ENCODE measurements at places on chromosomes 3 and 15.
A peak's percentile ranks its signal among the peaks of the same experiment; 100 is the strongest.

DNA sequence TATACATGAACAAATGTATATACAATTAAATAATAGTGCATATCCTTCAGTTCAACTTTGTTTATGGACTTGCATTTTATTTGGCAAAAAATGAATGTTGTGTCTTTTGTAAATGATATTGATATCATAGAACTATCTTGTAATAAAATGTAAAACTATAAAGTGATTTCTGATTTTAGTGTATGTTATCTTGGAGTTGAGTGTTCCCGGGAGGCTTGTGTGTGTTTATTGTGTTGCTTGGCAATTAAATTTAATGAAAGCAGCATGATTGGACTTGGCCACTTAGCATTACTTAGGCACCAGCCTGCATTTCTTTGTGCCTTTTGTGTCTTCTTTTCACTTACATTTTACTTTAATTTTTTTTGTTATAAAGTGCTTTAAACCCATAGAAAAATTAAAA, 10.6 kb downstream of the ARHGEF26 start:
- no peak for DNase-seq

DNA sequence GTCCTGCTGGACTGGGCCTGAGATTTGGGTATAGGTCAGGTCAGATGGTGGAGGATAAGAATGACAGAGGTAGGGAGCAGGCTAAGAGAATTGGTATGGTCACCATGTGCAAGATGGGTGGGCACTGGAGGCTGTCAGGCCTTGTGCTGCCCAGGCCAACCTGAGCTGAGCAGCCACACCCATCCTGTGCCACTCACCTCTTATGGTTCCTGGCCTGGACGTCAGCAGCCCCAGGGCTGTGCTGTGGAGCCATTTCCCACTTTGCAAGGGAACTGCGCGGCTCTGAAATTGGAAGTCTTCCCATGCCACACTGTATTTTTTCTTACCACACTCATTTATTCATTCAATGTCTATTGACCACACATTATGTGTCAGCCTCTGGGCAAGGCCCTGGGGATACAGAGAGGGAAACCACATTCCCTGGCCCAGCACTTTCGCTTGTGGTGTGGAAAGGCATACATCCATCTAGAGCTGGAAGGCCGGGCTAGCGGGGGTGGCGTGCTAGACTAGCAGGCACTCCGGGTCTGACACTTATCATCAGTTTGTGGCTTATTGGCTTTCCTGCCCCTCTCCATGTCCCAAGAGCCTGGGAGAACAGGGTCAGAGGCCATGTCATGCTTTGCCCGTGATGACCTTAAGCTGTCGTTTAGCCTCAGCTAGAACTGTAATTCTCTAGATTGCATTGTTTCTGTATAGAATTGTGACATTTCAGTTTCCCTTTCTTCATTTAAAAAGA, 51.1 kb upstream of the POLG start:
- DNase-seq: no peak

DNA sequence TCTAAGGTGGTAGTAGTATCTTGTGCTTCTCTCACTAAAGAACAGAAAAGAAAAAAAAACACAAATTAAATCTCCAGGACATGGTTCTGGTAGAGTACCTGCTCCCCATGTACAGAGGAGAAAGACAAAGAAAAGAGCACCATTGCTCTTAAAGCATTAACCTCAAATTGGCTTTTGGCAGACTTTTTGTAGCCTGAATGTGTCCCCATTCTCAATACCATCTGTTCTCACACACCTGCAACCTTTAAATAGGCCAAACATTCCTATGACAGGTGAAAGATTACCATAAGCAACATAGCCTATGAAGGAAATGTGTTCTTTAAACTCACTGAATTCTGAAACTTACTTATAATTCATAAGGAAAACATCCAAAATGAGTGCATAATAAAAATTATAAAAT, 68.0 kb downstream of the TIPARP start:
- no peak for DNase-seq

DNA sequence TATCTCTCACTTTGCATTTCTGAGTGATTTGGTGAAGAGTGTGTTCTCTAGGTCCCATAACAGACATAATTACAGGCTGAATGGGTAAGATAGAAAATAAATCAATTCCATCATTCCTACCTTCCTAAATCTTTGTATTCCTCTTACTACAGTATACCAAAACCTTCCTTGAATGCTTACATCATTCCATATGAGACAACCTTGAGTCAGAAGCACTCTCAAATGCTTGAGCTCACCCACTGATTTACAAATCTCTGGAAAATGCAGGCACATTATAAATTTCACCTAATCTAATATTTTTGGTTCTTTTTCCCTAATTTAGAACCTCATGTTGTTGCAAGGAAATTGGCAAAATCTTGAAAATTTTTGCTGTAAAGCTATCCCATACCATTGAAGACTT, 239.1 kb downstream of the CBLB start:
- no peak for DNase-seq

GRCh38 chr15:88178631-88179030, 77.9 kb downstream of the NTRK3 start:
- no peak for DNase-seq

DNA sequence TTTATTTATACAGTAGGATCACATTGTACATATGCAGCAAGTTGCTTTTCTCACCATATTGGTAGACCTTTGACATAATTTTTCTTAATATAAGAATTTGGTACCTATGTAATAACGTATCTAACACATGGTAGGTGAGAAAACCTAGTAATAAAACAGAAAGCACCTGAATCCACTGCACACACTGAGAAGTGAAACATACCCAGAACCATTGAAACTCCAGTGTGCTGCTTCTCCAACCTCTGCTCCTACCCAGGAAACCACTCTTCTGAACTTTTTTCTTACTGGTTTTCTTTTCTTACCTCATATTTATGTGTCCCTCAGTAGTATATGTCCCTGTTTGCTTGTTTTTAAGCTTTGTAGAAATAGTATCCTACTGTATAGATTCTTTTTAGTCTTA, 293.0 kb downstream of the UBE2E2 start:
- no peak for DNase-seq

GRCh38 chr3:47746264-47746663, 35.4 kb downstream of the SMARCC1 start:
- DNase-seq: no peak

DNA sequence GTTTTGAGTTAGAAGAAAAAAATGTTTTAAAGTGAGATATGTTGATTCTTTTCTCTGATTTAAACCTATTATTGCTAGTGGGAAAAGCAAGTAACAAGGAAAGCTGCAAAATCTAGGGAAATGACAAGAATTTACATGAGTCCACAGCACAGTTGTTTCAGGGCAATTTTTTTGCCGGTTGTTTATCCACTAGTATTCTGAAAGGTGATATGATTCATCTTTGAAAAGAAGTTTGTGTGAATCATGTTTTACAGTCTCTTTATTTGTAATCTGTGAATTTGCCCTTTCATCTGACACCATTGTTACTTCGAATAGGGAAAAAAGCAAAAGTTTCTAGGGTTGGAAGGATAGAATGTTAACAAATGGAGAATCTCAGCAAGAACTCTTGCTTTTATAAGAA, 894.7 kb downstream of the OTOL1 start:
- peak; percentile 6 for DNase-seq

- peak; percentile 6 for DNase-seq
Measured at GRCh38 chr3:85081191-85081906, 122.6 kb downstream of the CADM2 start.

DNA sequence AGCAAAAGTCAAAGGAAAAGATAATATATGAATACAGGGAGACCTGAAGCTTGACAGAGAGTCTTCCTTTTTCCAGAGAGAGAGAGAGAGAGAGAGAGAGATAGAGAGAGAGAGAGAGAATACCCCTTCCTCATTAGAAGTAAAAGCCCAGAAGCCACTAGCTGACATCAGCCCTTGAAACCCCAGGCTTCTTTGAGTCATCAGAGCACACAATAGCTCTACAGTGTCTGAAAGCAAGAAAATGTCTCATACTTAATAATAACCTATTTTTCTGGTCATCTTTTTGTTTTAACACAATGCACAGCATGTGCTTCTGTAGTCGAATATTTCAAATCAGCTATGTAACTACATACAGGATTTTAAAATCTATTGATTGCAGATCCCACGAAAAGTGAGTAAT, 109.2 kb upstream of the NANOGP8 start:
- peak; percentile 2 for DNase-seq

GRCh38 chr3:8579096-8579495, 65.5 kb downstream of the SSUH2 start:
- peak; percentile 9 for DNase-seq

GRCh38 chr3:15633766-15634598, 32.4 kb downstream of the BTD start:
- DNase-seq: no peak

GRCh38 chr3:129697229-129697969, 90.9 kb upstream of the PLXND1 start:
- no peak for DNase-seq

GRCh38 chr15:74121039-74121438, 9.3 kb upstream of the ISLR2 start:
- no peak for DNase-seq

DNA sequence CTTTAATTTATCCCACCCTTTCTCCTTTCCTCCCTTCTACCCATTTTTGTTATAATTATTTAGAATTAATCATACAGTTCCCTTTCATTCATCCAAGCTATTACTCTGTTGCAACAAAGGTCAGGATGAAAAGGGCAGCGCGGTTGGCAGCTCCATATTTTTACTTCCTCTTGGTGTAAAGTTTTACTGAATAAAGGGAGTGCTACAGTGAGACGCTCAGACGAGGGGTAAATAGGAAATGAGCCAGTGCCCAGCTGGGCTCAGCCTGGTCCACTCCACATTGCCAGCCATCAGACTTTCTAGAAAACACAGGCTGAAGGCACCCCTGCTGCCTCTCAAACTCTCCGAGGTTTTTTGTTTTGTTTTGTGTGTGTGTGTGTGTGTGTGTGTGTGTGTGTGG, 21.9 kb upstream of the ZBTB38 start:
- DNase-seq: no peak

GRCh38 chr15:96038131-96038530, 292.4 kb upstream of the NR2F2 start:
- no peak for DNase-seq

DNA sequence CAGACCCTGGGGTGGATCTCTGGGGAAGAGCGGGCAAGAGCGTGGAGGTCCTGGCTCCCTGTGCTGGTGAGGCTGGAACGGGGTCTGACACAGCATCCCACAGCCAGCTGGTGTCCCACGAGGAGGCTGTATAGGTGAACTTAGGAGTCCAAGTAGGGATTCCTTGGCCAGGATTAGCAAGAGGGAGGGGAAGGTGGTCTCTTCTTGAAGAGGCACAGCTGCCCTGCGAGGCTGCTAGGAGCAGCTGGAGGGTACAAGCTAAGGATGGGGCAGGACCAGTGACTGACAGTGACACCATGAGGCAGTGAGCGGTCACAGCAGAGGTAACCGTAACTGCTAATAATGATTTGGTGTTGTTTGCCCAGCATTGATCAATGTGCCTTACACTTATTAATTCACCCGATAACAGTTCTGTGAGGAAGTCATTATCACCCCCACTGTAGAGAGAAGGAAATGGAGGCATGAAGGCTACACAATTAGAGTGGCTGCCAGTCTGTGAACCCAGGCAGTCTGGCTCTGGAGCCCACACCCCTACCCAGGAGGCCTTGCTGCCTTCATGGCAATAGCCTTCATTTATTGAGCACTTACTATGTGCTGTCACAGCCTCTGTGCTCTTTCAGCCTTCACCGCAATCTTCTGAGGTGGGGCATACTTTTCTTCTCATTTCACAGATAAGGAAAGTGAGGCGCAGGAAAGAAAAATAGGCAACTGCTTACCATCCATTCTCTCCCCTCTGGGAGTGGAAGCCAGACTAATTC, 59.4 kb downstream of the TMEM44 start:
- DNase-seq: peak; percentile 70

- DNase-seq: no peak
Measured at GRCh38 chr3:139835830-139836683, 98.9 kb upstream of the CLSTN2 start.

GRCh38 chr3:16456784-16457415, 56.6 kb downstream of the RFTN1 start:
- DNase-seq: peak; percentile 31

DNA sequence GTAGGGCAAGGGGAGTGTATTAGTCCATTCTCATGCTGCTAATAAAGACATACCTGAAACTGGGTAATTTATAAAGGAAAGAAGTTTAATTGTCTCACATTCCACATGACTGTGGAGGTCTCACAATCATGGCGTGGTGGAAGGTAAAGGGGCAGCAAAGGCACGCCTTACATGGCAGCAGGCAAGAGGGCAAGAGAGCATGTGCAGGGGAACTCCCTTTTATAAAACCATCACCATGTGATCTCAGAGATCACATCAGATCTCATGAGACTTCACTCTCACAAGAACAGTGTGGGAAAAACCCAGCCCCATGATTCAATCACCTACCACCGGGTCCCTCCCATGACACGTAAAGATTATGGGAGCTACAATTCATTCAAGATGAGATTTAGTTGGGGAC, 41.4 kb downstream of the SUMF1 start:
- no peak for DNase-seq

DNA sequence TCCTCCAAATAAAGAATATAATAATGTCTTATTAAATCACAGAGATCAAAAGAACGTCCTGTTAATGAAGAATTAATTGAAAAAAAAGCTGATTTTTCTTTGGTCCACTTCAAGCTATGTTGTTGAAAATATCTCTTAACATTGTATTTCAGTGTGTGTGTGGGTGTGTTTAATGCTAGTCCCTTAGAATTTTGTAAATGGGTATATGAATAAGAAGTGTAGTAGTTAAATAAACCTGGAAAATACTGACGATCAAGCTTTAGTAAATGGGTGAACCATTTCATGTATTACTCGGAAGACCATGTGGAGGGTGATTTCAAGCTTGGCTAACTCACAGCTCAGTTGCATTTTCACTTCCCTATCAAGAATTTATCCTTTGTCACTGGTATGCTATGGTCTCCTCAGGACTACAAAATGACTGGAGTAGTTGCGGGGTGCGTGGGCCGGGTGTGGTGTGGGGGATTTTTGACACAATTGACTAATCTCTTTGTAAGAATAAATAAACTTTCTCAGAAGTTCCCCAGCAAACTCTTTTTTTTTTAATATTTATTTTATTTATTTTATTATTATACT, 586.4 kb downstream of the GRM7 start:
- no peak for DNase-seq

DNA sequence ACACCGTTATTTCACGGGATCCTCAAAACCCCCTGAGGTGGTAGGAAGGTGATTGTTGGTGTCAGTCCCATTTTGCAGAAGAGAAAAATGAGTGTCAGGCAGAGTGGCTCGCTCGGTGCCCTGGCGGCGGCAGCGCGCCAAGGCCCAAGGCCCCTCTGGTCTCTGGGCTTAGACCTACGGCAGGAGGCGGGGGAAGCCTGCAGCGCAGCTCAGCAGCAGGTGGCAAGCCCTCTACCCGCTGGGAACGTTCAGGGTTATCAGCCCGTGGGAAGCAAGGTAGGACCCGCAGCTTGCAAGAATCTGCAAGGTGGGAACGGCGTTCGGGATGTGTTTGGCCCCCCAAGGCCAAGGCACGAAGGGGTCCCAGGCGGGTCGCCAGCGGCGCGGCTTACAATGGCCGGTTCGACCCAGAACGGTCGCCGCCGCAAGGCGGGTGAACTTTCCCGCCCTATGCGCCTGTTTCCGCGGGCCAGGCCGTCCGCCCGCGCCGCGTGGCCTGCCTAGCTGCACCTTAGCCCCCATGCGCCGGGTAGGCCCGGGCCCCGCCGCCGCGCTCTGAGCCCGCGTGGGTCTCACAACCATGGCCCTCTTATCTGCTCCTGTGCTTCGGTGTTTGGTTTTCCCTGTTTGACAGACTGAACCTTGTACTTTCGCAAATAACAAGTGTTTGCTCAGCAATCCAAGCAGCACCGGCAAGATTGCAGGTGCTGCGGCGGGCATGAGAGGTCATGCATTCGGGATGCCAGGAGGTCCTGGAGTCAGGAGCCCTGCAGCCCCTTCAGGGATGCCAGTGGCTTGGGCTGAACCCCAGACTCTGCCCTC, 39.7 kb downstream of the CCNL1 start:
- DNase-seq: peak; percentile 93

Measured in DMS53 (cell line).